ENCODE measurements at places on chromosomes 13 and 19.

- no peak for DNase-seq
Measured at GRCh38 chr13:113383089-113383488, 19.2 kb upstream of the GRTP1 start.

GRCh38 chr19:15576526-15577156 lies 38.4 kb upstream of the CYP4F8 start:
- DNase-seq = no peak

- DNase-seq = no peak
Measured at GRCh38 chr13:110434629-110435028, 126.9 kb downstream of the RAB20 start.

GRCh38 chr19:1252221-1252820 lies 3.9 kb downstream of the MIDN start:
- DNase-seq = no peak

DNA sequence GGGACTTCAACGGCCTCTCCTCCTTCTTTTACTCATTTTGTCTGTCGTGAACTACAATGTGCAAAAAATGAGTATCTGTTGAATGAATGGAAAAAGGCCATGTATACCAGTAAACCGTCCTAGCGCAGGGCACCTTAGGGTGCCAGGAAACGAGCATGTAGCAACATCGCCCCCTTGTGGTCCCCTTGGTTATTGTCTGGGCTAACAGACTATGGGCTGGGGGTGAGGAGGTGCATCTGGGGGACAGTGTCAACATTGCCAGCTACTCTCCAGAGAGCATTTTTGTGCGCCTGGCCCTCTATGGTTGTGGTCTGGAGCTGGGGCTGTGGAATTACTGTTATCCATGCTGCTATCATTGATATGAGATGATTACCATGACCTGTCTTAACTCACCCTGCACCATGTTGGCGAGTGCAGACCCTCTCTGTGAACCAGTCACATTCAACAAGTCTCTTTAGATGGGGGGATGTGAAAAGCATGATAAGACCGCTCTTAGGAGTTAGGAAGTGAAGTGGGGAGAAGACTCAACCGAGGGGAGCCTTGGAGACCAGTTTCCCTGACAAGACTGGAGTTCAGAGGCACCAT lies 22.8 kb upstream of the SIGLEC11 start:
- DNase-seq = peak; percentile 46

DNA sequence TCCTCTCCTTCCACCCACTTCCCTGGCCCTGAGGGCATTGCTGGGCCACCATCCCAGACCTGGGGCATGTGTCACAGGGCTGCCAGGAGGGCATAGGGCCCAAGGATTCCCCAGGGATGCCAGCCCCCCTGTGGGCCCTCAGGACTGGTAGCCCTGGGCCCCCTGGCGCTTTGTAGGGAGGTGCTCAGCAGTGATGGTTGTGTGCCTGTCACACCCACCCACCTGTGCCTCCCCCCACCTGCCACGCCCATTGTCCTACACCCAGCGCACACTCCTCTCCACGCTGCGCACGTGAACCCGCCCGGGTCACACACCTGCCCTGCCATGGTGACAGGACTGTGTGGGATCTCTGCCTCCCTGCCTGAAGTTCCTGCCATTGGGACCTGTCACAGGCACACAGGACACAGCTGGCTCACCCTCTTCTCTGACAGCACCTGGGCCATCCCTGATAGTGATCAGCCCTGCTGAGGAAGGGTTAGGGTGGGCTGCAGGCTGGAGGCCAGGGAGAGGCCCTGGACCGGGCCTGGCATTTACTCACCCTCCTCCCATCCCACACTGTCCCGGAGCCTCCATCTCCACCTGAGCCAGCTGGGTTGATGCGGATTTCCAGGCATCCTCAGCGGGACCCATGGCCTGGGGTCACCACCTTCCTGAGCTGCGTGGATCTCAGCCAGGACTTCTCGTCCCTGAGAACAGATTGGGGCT lies 23.9 kb downstream of the WTIP start:
- DNase-seq = no peak

- no peak for DNase-seq
Measured at GRCh38 chr13:30191491-30192100, 115.8 kb downstream of the KATNAL1 start.

- DNase-seq = no peak
Measured at GRCh38 chr19:19335408-19336158, 15.0 kb downstream of the MAU2 start.

DNA sequence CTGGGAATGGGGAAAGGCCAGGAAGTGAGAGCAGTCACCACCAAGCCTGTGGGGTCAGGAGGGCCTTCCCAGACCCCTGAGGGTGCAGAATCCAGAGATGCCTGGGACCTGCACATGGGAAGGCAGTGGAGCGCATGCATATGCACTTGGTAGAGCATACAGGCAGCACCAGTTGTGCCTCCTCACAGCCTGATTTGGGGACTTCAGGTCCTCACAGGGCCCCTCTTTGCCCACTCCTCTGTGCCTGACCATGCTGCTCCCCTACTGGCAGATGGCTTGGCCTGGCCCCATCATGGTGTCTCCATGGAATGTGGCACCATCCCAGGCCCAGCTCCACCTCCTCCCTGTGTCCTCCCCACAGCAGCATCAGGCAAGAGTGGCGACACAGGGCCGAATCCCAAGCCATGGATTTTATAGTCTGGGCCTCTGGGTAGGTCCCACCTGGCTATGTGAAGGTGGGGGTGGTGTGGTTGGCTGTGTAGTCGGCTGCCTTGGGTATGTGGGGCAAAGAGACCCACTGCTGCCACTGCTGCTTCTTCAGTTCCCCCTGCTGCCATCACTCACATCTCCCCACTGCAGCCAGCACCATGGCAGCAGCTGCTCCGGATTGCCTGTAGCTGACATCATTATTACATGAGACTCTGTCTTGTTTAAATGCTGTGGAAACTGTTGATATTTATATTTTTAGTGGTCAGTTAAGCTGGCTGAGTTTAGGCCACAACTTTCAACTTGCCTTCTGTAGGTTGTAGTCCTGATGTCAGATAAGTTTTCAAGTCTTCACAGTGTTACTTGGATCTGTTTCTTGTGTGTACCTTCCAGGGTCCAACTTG lies 247.0 kb downstream of the GPC6 start:
- DNase-seq = no peak

DNA sequence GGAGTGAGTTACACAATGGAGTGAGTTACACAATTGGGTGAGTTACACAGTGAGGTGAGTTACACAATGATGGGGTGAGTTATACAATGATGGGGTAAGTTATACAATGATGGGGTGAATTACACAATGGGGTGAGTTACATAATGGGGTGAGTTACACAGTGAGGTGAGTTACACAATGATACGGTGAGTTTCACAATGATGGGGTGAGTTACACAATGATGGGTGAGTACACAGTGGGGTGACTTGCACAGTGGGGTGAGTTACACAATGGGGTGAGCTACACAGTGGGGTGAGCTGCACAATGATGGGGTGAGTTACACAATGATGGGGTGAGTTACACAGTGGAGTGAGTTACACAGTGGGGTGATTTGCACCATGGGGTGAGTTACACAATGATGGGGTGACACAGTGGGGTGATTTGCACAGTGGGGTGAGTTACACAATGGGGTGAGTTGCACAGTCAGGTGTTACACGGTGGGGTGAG lies 52.5 kb upstream of the GAS6 start:
- no peak for DNase-seq

GRCh38 chr19:16207490-16208025 lies 9.8 kb downstream of the AP1M1 start:
- no peak for DNase-seq

- no peak for DNase-seq
Measured at GRCh38 chr13:28110414-28110813, 10.0 kb upstream of the FLT3 start.

DNA sequence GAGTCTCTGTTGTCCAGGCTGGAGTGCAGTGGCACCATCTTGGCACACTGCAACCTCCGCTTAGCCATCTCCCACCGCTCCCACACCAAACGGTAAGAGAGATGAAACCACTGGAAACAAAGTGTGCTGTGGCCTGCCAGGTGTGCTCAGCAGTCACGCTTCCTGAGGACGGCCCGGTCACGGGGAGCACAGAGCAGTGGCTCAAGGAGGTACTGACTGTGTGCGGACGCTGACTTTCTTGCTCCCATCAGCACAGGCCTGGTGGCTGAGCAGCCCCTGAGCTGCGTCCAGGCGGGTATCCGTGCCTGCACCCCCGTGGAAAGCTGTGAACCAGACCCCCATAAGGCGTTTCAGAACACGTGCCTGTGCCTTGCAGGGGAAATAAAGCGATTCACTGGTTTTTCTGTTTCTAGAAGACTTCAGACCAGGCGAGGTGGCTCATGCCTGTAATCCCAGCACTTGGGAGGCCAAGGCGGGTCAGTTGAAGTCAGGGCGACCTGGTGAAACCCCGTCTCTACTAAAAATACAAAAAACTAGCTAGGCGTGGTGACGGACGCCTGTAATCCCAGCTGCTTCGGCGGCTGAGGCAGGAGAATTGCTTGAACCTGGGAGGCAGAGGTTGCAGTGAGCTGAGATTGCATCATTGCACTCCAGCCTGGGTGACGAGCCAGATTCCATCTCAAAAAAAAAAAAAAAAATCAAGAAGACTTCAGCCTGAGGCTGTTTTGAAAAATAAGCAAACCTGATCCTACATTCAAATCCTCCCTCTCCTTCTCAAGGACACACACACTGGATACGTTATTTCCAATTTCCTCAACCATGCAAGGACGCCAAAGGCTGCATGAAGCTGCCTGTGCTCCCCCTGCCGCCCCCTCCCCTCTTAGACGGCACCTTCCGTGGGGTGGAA lies 25.5 kb downstream of the ADPRHL1 start:
- DNase-seq = no peak

GRCh38 chr19:47615714-47616113 lies 6.8 kb downstream of the BICRA start:
- DNase-seq = no peak

DNA sequence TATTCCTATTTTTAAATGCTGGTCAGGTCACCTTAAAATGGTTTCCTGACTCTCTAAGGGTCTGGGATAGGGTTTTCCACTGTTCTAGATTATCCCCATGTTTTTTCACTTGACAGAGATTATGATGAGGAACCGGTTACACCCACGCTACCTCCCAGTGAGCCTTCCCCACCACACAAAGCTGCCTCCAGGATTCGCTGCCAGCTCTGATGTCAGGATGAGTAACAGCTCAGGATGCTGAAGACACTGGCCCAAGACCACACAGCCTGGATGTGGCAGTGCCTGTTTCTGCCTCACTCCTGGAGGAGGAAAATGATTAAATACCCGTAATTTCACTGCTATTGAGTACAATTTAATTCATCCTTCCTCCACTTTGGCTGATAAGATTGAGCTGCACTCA lies 22.9 kb downstream of the ZNF114 start:
- no peak for DNase-seq

GRCh38 chr13:99861771-99862170 lies 109.8 kb downstream of the ZIC5 start:
- DNase-seq = no peak

DNA sequence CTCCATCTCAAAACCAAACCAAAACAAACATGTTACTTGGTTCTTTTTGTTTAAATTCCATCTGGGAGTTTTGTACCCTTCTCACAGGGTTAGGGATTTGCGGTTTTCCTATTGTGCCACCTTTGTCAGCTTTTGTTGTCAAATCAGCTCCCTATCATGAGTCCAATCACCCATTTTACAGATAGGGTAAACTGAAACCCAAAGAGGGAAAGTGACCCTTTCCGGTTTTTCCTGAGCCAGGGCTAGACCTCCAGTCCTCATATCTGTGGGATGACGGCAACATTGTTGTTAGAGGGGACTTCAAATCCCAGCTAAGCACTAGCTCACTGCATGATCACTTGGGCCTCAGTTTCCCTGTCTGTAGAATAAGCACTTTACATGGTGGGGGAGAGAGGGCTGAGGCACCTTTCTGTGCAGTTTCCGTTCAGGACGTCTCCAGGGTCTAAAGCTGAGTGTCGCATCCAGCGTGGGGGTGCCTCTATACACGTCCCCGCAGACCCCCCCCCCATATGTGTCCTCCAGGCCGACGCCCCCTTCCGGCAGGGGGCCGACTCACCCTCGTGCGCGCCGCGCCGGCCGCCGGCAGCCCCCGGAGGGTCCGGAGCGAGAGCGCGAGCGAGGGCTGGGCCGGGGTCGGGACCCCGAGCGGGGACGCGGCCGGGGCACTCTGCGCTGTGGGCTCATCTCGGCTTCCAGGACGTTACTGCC lies 3.9 kb downstream of the CCDC194 start:
- no peak for DNase-seq

DNA sequence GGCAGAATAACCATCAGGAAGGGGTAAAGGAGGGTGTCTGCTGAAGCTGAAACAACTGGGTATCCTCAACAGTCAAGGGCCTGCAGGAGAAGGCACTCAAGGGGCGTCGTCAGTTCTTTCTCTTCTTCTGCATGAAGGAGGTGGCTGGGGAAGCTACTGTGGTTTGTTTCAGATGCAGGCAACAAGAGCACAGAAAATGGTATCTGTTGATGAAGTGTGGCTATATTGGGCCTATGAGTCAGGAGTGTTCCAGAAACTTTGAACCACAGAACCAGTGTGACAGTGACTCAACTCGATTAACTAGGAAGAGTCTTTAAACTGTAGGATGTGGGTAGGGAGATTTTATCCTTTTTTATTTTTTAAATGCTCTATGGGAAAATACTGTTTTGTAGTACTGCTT lies 686.3 kb downstream of the FGF9 start:
- DNase-seq = no peak

DNA sequence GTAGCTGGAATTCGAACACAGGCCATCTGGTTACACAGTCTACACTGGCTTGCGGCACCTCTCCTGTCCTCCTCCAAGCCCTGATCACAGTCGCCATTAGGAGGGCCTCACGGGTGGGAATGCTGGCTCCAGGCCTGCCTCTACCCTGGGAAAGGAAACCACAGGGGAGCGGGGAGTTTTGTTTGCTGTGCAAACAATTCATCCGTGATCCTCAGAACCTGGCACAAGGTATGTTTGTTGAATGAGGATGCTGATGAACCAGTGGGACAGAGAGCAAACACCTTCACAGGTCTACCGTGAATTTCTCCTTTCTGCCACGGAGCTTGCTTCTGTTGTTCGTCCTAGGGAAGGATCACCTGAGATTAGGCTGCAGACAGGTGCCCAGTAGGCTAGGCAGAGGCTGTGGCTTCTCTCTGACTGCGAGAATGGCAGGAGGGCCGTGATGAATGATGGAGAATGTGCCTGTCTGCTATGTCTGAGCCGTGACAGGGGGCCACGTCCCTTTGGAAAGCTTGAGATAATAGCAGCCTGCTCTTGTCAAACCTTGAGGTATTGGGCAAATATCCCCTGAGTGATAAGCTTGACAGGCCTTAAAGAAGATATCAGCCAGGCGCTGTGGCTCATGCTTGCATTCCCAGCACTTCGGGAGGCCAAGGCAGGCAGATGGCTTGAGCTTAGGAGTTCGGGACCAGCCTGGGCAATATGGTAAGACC lies 36.7 kb downstream of the PIN1 start:
- DNase-seq = no peak

DNA sequence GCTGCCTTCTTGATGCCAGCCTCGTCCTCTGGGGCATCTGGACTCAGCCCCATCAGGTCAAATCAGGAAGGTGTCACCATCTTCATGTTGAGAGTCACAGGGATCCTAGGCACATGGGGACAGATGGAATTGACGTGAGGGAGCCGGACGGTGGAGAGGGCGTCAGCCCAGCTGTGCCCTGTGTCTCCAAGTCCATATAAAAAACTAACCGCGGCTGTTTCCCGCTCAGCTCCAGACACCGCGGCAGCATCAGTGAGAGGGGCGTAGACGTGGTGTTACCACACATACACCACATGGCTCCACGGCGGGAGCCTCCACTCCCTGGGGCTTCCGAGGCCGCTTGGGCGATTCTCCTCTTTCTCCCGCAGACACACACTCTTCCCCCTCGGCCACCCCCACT lies 5.6 kb upstream of the PRR36 start:
- no peak for DNase-seq

GRCh38 chr13:28041501-28041900 lies 53.0 kb upstream of the URAD start:
- no peak for DNase-seq

- DNase-seq = no peak
Measured at GRCh38 chr19:33998739-33999345, 173.5 kb upstream of the LSM14A start.
